ENCODE measurements at places on chromosomes 6 and 20.

DNA sequence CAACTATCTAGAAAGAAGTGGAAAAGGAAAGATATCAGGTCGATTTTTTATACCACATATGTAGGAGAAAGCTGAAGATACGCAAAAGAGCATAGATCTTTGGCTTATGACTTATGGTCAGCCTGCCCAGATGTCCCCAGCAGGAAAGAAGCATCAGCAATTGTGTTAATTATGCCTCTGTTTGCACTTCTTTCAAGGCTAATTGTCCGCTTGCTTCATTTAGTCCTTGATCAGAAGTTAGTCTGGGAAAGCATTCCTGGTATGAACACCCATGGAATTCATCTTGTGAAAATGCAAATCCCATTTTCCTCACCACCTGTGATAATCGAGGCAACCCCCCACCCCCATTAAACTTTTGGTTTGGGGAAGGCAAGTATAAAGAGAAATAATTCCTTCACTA is 62.8 kb downstream of the ATP9A start:
- DNase-seq, result no peak

- no peak for DNase-seq
These were observed 809.6 kb downstream of the TENT5A start for GRCh38 chr6:80942911-80943310.

DNA sequence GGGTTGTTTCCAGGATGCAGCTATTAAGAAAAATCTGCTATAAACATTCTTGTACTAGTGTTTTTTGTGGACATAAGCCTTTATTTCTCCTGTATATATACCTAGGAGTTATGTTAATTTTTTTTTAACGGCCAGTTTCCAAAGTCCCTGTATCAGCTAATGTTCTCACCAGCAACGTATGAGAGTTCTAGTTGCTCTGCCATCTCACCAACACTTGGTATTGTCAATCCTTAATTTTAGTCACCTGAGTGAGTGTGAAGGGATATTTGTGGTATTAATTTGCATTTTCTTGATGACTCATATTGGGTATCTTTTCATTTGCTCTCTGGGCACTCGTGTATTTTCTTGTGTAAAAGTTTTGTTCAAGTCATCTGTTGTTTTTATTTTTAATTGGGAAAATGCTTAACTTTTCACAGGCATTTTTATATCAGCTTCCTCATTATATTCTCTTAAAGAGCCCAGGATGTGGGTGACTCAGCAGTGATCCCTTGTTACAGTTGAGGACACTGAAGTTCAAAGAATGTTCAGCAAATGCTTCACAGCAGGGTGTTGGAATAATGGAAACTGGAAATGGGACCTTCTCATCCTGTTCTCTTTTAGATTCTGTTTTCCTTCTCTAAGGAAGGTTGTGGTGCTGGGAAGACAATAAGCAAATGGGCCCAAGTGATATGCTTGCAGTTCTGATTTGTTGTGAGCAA is 211.7 kb upstream of the PRND start:
- no peak for DNase-seq

DNA sequence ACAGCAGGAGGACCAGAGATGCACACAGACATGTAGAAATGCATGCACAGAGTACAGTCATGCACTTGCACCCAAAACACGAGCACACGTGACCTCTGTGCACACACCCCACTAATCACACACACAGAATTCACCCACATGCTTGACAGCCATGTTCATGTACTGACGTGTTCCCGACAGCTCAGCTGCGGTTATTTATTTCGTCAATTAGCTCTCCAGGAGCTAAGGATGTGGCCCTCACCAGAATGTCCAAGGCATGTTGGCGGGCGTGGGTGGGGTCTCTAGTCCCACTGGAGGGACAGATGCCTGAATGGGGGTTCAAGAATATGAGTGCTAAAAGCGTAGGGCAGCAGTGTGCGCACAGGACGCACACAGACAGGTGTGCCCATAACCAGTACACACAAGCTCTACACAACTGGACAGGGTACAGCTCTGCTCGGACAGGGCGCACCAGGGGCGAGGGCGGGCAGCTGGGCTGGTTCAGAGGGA is 571 bp upstream of the PRPF6 start:
- DNase-seq, result no peak

DNA sequence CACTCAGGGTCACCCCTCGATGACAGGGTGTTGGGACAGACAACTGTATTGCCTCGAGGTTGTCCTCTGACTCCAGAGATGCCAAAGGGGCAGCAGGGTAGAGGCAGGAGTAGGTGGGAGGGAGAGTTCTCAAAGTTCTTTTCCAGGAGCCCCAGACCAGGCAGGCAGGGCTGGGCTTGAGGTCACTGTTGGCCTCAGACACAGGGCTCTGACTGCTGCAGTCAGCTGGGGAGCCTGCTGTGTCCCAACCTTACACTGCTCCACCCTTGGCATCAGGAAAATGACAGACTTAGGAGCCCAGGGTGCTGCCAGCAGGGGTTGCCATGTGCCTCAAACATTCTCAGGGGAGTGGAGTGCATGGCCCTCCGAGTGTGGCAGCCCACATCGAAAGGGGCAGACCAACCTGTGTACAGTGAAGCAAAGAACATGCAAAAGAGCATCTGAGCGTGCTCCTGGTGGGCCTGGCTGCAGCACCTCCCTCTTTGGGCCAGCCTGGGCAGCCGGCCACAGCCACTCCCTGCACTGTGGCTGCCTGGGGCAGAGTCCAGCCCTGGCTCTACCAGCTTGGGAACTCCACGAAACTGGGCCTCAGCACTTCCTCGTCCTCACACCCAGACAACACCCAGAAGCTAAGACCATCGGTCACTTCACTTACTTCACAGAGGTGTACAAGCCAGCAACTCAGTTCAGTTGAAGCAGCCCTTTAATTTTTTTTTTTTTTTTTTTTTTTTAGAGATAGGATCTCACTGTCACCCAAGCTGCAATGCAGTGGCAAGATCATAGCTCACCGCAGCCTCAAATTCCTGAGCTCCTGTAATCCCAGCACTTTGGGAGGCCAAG is 24.0 kb downstream of the C6orf132 start:
- no peak for DNase-seq

- DNase-seq, result no peak
These were observed 34.2 kb upstream of the FRMD1 start for GRCh38 chr6:168113226-168113625.

DNA sequence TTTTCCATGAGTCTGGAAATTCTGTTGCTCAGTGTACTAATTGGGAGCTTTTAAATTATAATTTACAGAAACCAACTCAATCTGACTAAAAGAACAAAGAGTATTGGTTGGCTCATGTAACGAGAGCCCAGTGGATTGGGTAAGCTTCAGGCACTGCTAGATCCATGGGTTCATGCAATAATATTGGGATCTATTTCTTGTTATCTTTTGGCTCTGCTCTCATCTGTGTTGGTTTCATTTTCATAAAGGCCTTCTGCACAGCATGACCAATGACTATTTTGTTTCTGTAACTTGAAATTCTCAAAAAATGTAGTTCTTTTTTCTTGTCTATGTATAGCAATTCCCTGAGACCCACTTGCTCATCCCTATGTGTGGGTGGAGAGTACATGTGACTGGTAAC is 12.0 kb downstream of the SLC2A10 start:
- DNase-seq, result no peak

- no peak for DNase-seq
These were observed 32.5 kb downstream of the ZC3H12D start for GRCh38 chr6:149452037-149452939.

GRCh38 chr20:12928755-12929401 is 79.9 kb upstream of the SPTLC3 start:
- no peak for DNase-seq

- DNase-seq, result no peak
These were observed 165.0 kb downstream of the MOXD1 start for GRCh38 chr6:132236281-132236680.

DNA sequence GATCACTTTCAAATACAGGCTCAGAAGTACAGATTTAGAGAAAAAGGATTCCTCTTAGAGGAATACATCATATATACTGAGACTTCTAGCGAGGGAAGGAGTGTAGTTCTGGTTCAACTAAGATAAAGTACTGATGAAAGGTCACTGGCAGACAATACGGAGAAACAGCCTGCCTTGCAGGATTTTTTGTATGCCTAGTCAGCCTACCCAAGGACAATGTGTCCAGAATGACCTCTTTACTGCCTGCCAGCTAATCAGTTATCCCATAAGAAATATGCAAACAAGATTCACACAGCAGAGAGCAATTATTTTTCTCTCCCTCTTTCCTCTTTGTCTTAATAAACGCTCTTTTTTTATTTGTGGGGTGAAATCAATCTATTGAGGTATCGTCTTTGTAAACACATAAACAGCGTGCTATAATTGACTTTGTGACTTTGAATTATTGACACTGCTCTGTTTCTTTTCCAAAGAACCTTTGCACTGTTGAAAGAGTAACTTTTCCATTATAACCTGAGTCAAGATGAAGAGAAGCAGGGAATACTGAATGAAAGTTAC is 1.4 kb upstream of the TSPYL4 start:
- DNase-seq, result no peak

- no peak for DNase-seq
These were observed 4.5 kb downstream of the GJA1 start for GRCh38 chr6:121439926-121440325.

- no peak for DNase-seq
These were observed 98.4 kb upstream of the CARMIL1 start for GRCh38 chr6:25180630-25181349.

GRCh38 chr6:112801468-112802080 is 454.4 kb downstream of the RFPL4B start:
- no peak for DNase-seq

GRCh38 chr6:41199552-41200246 is 1.2 kb downstream of the TREML2 start:
- no peak for DNase-seq

GRCh38 chr20:58870293-58871014 is 17.9 kb downstream of the GNAS start:
- peak; percentile 77 for DNase-seq

DNA sequence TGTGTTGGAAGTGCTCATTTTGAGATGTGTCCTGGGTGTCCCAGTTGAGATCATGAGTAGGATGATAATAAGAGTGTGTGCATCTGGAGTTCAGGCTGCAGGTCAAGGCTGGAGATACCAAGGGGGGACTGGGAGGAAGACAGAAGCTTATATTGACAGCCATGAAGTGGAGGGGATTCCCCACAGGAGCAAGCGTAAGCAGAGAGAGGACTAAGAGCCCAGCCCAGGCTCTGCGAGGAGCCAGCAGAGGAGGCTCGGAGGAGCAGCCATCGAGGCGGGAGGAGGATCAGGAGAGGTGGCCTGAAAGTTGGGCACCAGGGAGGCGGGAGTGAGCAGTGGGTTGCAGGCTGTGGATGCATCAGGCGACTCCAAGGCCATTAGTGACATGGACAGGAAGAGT is 116.2 kb downstream of the SLC24A3 start:
- DNase-seq, result no peak

DNA sequence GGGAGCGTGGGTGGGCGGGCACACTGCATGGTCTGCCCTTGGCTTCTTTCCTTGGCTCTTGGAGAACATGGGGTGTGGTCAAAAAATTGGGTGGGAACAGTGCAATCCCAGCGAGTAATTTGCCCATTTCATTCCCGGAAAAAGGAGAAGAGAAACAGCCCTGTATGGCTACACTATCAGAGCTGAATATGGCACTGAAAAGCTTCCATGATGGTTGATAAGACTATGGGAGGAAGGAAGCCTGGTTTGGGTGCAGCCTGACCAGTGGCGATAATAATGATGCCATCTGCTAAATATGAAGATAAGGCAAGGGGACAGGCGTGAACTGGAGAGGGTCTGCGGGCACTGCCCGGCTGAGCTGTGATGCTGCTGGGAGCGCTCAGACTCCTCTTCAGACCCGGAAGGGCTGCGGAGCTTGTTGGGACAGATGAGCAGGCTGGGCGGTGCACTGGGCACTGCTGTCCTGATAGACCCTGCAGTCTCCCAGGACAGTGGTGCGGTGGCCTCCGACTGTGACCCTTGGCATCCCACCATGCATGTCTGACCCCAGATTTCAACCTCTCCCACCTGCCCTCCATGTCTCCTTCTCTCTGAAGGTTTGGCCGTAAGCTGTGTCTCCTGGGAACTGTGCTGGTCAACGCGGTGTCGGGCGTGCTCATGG is 10.2 kb downstream of the SLC22A1 start:
- no peak for DNase-seq

GRCh38 chr6:11318835-11319813 is 86.7 kb upstream of the NEDD9 start:
- DNase-seq, result no peak

GRCh38 chr6:166041277-166041676 is 126.4 kb downstream of the TBXT start:
- no peak for DNase-seq

DNA sequence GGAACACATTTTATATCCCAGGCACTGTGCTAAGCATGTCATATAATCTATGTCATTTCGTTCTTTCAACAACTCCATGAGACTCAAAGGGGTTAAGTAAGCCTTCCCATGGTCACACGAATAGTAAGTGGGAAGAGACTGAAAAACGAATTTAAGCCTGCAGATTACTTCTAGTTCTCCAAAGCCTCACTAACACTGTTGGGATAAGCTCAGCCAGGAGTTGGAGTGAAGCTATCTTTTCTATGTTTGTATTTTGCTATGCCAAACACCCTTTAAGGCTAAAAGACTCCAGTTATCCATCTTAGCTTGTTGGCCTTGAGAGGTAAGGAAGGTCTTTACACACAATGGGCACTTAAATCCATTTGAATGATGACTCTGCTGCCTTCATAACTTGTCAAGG is 148.1 kb upstream of the UST start:
- no peak for DNase-seq

DNA sequence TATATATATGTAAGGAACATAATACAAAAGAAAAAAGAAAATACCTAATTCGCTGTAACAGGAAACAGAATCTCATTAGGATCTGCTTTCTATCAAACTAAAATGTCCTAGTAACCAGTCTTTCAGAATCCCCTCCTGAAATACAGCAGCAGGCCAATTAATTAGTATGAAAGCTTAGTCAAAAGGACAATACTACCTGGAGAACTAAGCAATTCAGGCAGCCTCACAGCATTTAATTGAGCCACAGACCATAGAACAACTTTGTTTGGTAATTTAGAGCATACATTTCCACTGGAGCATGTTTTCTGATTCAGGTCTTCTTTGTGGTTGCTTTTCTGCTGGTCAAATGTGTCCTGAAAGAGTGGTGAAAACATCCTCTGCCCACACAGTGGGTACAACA is 516.0 kb downstream of the LMBRD1 start:
- no peak for DNase-seq

- DNase-seq, result no peak
These were observed 480.2 kb upstream of the RNF217 start for GRCh38 chr6:124482071-124482491.

Measured in tibial artery (tissue), 4 donors.